ENCODE measurements at places on chromosomes 5 and 9.

DNA sequence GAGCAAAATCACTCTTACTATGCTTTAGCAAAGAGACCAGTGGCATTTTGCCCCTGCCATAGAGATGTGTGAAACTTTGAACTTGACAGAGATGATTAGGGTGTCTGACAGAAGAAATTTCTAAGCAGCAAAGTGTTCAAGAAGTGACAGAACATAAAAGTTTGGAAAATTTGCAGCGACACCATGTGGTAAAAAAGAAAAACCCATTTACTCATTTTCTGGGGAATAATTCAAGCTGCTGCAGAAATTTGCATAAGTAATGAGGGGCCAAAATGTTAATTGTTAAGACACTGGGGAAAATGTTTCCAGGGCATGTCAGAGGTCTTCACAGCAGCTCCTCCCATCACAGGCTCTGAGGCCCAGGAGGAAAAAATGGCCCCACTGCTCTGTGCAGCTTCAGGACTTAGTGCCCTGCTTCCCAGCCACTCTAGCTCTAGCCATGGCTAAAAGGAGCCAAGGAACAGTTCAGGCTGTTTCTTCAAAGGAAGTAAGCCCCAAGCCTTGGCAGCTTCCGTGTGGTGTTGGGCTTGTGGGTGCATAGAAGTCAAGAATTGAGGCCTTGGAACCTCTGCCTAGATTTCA is 6.1 kb upstream of the AP3B1 start:
- peak; percentile 5 for DNase-seq

- no peak for DNase-seq
These were observed 111.4 kb downstream of the GABBR2 start for GRCh38 chr9:98597236-98597771.

- DNase-seq = no peak
These were observed 10.6 kb upstream of the P4HA2 start for GRCh38 chr5:132238169-132238744.

DNA sequence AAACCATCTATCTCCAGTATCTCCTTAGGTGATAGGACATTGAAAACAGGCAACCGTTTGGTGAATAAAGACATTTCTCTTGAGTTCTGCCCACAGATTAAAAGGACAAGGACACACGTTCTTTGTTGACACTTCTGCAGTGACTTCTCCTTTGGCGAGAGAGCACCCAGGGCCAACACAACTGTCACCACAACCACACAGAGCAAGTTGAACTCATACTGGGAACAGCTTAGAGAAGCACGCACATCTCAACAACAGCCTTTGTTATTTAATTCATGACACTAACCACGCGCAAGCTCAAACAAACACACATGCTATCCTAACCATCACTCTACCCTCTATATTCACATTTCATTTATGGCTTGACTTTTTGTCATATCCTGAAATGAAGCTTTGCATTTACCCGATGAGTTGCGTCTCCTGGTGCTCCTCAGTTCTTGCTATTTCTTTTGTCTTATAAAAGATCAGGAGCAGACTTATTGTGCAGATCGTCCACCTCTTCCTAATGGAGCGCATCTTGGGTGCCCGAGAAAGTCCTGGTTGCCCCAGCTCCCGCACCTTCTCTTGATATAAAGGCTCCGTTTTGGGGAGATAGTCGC is 543 bp downstream of the ST8SIA4 start:
- no peak for DNase-seq

- no peak for DNase-seq
These were observed 174.2 kb downstream of the OXCT1 start for GRCh38 chr5:41695920-41696582.

DNA sequence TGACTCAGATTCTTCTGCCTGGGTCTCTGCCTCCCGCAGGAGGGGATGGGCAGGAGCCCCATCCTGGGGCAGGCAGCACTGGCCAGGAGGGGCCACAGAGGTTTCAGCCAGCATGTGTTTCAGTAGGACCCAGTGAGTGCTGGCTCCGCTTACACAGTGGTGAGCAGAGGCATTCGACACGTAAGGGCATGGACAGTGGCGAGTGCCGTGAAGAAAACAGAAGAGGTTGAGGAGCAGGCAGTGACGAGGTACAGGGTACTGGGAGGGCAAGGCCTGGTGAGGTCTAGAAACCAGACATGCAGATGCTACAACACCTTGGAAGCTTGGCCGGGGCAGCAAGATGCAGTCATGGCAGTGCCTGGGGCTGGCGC is 41.5 kb downstream of the CACNA1B start:
- no peak for DNase-seq

DNA sequence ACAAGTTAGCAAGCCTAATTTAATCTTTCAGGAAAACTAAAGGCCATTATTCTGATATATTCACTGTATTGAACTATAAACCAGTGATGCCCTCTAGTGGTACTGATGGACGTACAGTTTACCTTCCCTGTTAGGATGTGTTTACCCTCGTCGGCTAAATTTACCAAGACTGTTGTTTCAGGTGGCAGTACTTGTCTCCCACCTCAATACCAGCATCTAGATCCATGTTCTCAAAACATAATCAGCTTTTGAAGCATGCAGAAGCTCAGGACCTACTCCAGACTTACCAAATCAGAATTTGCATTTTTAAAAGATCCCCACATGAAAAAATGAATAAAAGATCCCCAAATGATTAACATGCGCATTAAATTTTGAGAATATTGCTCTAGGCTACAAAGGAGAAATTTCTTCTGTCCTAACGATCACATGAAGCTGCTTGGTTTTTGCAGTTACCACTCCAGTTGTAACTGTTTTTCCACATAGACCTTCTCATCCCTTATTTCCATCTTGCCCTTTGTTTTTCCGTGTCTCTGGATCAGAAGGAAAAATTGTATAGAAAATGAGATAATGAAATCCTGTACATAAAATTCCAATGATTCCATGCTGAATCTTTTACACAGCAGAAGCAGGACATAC is 3.2 kb upstream of the BAAT start:
- no peak for DNase-seq

GRCh38 chr5:74638544-74638969 is 2.0 kb downstream of the ENC1 start:
- no peak for DNase-seq

GRCh38 chr9:93646640-93647178 is 70.3 kb downstream of the PHF2 start:
- DNase-seq = no peak

DNA sequence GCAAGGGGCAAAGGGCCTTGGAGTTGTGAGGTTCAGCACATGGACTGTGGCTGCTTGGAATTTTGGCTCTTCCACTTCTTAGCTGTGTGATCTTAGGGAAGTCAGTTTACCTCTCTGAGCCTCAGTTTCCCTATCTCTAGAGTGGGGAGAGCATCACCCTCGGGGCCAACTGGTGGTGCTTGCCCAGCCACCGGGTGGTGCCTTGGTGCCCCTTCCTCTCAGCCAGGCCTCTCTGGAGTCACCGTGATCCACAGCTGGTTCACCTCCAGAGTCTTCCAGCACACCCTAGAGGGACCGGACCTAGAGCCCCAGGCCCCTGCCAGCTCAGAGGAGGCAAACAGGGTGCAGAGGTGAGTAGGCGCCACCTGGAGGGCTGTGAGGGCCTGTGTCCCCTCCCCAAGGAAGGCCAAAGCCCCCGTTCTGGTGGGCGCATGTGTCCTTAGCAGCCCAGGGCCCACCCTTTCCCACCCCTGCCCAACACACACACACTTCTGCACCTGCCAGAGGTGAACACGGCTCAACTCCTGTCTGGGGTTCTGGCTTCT is 7.7 kb downstream of the ADGRD2 start:
- no peak for DNase-seq

- DNase-seq = no peak
These were observed 114.5 kb upstream of the LMX1B start for GRCh38 chr9:126499005-126499910.

DNA sequence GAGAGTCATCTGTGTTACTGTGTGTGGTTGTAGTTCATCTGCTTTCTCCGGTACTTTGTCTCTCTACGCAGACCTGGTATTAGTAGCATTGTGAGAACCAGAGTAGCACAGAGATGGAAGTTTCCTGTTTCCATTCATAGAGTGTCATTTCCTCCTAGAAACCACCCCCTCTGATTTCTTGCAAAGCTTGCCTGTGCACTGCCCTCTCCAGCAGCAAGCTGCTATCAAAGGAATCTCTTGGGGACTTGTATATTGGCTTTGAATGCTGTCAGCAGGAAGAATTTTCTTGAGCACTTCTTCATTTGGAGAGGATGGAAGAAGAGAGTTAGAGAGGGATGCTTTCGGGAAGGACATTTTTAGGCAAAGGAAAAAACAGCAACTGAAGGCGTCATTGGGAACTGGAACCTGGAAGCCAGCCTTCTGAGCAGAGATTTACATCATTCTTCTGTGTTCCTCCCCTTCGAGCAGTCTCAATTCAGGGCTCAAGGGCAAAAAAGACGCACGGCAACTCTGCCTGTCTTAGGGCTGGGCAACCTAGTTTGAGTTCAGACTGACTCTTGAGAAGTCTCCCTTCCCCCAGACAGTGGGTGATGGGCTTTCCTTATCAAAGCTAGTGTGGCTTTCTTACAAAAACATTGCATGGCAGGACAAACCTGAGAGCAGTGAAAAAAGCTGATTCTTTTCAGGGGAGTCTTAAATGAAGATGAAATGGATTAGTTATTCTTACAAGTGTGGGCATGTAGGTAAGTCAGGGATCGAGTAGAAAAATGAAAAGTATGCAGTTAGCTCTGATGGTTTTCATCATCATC is 226.3 kb downstream of the AOPEP start:
- no peak for DNase-seq

- DNase-seq = no peak
These were observed 35.9 kb upstream of the EXOC3 start for GRCh38 chr5:407051-407450.

GRCh38 chr9:85898332-85898731 is 42.6 kb upstream of the NAA35 start:
- DNase-seq = no peak

- no peak for DNase-seq
These were observed 2.1 kb downstream of the PCDHA8 start for GRCh38 chr5:140842798-140843733.

DNA sequence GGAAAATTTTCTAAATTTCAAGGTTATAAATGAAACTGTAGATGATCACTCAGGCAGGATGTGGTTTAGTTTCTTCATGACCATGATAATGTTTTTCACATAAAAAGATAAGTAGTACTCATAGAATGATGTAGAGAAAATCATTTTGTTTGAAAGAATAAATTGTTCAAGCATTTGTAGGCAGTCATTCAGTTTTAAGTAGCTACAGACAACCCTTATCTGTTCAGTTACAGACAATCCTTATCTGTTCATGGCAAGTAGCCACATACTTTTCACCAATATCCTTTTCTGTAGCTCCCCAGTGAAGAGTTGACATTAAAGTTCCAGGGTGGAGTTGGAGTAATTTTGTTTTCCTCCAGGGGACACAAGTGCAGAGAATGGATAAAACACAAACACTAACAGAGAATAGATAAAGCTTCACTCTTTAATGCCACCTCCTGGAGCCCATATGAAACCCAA is 278.1 kb upstream of the TNC start:
- DNase-seq = peak; percentile 53

- no peak for DNase-seq
These were observed 142.2 kb upstream of the ABCA1 start for GRCh38 chr9:105070176-105070575.

DNA sequence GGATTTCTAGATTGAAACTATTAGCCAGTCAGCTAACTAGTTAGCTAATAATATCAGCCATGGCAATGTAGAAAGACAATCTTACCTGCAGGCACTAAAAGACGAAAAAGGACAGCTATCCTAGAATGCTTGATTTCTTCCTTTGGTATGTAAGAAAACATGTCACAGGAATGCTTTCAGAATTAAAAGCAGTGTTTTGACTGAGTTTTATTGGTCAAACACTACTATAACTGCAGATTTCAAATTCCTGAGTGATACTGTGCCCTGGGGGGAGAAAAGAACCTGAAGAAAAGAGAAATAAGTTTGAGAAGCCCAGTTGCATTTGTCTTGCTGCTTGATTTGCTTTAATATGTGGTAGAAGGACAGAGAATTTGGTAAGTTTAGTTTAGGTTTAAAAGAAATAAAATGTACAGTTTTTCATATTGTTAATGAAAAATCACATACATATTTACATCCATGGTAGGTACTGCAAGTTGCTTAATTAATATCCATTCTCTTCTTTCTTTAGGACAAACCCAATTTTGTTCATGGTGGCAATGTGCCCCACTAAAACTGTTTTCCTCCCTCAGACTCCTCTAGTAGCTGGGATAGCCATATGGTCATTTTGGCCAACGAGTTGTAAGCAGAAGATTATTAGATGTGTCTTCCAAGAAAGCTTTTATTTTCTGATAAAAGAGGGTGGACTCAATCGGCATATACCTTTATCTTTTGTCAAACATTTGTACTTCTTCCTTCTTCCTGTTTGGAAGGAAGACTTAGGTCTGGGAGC is 4.3 kb upstream of the FAM169A start:
- peak; percentile 1 for DNase-seq

DNA sequence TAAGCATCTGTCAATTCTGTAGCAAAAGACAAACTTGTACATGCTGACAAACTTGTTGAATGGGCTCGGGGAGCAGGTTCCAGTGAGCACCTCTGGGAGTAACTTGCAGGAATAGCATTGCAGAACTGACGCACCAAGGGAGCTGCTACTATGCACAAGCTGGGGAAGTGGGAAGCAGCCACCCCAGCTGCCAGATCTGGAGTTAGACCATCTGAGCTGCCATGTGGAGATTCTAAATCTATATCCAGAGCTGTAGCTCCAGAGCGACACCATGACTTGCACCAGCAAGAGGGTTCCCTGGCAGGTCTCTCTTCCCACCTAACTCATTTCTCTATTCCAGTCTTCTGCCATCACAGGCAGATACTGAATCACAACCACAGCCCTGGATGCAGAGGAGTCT is 346.0 kb upstream of the PANK3 start:
- DNase-seq = no peak

DNA sequence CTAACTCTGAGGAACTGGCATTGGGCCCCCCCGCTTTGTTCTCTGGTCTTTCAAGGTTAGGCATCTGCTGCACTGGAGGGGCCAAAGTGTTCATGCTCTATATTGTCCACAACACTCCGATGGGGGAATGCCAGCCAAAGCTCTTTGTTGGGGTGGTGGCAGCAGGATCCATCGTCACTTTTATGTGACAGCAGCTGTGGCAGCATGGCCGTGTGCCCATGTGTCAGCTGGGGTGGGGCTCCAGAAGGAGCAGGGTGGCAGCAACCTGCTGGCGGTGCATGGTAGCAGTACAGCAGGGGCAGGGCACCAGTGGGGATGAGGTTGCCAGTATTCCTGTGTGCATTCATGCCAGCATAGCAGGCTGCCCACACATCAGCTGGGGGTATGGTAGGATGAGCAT is 28.2 kb downstream of the ITGA2 start:
- DNase-seq = no peak
